Hypothalamus (tissue), 51 donors: ENCODE measurements at places on chromosomes 12 and 14.

DNA sequence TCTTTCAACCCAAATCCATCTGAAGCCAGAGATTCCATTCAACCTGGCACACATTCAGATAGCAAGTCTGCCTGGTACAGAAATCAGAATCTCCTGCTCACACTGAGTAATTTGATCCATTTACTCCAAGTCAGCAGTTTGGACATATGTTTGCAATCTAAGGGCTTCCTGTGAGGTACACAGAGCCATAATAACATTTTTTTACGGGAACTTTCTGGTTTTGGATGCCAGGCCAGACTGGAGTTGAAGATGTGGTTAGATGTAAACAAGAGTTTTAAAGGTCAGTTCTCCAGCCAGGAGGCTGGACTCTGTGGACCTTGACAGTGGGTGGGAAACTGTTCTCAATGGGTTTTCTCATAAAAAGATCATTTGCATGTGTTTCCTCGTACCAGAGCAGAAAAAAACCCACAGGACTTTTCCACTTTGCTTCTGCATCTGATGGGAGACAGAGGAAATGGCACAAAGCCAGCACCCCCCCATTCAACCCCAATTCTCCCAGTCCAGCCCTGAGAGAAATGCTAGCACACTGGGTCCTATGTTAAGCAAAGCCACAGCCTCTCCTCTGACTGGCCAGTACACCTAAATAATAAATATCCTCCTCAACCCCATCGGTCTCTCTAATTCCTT lies 17.7 kb upstream of the TSPAN11 start:
- no peak for DNase-seq

- no peak for DNase-seq
These were observed 1.8 kb upstream of the GLIPR1L2 start for GRCh38 chr12:75389061-75389460.

DNA sequence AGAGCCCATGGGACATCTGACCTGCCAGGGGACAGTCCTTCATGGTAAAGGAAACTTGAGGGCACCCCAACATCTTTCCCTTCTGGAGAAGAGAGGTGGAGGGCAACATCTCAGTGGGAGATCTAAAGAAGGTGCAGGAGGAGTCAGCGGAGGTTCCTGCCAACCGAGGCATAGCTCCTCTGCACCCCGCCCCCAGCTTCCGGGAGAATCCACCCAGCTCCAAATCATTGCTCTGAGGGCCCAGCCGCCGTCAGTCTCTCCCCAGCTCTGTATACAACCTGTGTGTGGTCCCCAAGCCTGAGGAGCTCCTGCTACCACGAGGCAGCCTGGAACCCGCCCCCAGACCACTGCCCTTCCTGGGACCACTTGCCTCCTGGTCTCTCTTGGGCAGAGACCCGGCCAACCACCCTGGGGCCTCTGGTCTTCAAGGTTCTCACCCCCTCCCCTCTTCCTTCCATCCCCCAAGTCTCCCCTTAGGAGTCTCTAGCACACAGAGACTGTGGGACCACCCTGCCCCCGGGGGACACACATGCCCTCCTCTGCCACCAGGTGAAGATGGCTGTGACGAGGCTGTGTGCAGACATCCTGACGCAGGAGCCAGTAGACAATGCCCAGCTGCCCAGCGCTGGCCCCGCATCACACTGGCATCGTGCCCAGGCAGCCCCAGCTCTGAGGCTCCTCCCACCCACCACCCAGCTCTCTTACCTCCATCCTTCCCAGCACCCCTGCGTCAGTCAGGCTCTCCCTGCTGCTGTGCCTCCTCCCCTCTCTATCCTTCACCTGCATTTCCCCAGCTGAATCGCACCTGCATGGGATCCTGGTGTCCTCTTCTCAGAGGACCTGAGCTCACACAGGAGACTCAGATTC lies 13.0 kb upstream of the NUDT14 start:
- DNase-seq, result no peak

DNA sequence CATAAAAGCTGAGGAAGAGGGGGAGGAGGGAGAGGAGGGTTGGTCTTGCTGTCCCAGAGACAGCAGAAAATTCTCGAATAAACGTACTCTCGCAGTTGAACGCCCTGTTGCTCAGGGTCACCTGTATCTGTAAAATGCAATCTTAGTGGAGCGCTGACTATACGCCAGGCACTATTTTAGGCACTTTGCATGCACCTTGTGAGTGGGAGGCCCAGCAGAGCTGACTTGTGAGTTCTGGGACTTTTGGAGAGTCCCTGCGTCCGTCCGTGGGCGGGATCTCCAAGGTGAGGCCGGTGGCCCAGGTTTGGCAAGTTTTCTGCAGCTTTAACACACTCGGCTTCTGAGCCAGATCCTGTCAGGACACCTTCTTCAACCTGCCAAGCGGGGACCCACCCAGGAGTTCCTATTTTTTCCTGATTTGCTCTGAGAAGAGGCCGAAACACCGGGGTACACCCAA lies 32.5 kb upstream of the PLEKHG6 start:
- DNase-seq, result no peak

DNA sequence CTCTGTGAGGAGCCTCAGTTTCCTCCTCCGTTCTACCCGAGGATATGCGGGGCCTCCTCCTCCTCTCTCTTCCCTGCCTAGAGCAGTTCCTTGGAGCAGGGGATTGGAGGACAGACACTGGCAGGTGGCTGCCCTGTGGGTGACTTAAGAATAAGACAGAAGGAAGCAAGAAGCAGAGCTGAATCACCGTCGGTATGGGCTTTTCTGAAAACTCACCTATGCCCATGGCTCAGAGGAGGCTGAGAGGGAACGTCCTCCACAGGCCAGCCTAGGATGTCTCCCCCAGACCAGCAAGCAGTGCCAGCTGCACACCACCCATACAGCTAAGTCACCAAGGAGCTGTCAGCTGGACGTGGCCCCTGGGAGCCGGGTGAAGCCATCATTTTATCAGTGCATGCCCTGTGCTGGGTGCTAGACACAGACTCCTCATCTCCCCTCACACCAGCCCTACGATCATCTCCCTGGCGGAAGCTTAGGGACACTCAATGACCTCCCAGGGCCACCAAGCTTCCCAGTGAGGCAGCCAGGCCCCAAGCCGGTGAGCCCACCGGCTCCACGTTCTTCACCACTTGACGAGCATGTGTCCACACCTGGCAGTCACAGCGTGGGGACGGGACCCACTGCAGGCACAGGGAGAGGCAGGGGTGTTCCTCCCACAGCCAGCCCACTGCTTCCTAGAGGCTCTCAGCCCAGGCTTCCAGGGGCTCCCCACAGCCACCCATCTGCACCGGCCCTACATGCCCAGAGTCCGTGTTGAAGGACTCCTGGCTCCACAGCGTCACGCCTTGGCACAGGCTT lies 21.4 kb downstream of the ITPK1 start:
- DNase-seq, result no peak

DNA sequence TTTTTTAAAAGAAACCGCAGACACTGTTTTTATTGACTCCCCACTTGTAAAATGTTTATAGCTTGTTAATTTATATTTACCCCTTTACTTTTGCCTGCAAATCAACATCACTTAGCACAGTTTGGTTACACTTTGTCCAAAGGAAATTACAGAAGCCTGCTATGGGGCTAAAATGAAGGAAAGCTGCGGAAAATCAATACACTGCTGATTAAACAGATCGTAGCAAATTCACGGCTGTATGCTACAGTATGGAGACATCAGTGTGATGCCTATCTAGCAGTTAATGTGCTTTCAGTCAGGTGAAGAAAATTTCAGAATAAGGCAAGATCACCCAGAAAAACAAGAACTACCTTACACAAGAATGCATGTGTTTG lies 110.0 kb downstream of the FOXG1 start:
- DNase-seq, result no peak

DNA sequence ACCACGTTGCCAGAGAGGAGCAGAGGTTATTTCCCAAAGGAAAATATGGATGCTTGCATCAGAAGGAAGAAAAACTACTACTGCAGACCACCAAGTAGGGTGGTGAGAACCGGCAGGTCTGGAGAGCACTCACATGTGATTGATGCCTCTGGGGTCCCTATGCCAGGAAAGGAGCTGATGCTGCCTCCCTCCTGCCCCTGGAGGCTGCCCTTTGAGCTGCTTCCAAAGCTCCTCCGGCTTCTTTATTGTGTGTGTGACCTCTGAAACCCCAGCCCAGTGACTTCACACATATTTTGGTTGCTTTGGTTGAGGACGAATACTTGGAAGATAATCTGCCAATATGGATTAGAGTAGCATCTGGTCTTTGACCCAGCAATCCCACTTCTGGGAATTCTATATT lies 133.4 kb downstream of the AACS start:
- no peak for DNase-seq

GRCh38 chr12:20865873-20866272 lies 55.4 kb downstream of the SLCO1B3 start:
- DNase-seq, result no peak

GRCh38 chr14:29425705-29426482 lies 501.8 kb downstream of the PRKD1 start:
- no peak for DNase-seq

DNA sequence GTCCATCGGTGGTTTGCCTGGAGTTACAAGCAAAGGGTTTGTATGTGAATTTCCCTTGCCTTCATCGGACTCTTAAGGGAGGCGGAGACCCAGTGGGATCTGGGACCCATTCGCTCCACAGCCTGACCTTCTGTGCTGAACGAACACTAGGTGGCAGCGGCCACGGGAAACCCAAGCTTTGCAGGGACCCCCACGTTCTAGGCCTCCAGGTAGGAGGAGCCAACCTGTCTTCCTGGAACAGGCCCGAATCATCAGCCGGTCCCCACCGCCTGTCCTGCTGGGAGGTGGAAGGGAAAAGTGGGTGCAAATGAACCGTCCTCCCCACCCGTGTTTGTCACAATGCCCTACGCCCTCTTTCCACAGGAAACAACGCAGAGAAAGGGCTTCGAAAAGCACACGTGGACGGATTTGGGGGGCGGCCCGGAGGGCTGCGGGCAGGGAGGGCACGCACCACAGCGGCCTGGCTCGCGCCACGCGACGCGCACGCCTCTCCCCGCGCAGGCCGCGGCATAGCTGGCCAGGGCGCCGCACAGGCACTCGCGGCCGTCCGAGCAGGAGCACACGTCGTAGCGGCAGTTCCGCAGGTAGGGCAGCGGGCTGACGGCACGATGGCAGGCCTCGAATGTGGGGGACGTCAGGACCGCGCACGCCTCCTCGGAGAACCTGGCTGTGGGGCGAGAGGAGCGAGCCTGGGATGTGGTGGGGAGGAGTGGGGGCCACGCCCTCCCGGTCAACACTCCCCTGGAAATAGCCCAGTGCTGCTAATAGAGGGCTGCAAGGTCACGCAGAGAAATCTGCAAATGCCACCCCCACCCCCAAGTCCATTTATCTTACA lies 67.8 kb downstream of the VWF start:
- DNase-seq, result no peak

- DNase-seq, result no peak
These were observed 195.7 kb upstream of the BMP4 start for GRCh38 chr14:54152351-54152750.

DNA sequence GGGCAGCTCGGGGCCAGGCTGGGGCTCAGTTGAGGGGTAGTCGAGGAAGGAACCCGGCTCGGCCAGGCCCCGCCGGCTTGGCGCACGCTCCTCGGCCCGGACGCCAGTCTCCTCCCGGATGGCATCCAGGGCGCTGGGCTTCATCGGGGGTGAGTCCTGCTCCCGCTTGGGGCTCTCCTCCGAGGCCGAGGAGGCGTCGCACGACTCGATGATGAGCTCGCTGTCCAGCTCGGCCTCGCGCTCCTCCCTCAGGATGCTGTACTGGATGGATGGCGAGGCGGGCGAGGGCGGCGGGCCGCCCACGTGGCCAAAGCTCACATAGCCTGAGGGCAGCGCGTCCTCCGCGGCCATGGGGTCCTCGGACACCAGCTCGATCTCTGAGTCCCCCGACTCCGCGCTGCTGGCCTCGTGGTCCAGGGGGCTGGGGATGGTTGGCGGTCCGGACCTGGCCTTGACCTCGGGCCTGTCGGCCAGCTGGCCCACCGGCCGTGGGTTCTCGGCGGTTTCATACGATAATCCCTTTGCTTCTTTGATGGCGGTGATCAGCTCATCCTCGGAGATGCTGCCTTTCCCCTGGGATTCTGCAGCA lies 143.4 kb downstream of the RTN1 start:
- DNase-seq, result no peak

GRCh38 chr12:105705765-105706164 lies 375.3 kb downstream of the C12orf75 start:
- peak; percentile 6 for DNase-seq

DNA sequence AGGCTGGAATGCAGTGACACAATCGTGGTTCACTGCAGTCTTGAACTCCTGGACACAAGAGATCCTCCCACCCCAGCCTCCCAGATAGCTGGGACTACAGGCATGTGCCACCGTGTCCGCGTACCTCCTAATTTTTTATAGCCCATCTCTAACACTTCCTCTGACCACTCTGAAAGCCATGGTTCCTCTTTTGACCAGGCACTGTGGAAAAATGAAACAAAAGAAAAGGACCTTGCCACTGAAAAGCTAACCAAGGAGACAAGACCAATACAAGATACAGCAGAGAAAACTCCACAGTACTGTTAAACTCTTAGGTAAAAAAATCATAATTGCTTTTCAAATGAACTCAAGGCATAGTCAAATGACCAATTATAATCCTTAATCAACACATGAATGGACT lies 233.3 kb downstream of the NEDD1 start:
- DNase-seq, result no peak

DNA sequence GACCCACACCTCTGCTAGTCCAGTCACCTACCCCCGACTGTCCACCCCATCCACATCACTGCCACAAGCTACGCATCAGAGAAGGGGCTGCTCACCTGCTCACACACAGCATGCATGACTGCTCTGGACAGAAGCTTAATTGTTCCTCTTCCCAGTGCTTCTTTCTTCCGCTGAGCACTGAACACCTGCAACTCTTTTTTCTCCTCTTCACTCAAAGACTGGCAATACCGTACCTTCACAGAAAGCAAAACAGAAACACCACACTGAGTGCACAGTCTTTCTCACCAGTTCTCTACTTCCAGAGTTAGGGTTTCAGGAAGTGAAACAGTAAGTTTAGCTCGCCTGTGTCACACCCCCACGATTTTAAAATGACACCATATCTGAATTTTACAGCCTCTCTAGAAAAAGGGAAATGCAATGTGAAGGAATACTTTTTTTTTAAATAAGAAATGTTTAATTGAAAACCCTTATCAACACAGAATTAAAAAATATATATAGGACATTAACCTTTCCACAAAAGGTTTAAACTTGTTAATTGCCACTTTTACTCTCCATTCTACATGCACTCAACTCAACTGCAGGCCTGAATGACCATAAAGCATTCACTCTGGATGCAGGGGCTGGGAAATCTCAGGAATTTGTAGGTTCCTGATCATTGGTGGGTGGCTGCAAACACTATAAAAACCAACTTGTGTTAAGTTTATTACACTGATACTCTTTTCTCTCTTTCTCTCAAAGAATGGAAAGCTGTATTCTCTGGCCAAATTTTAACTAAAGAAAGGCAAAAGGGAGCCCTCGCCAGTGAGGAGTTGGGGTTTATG lies 120.0 kb downstream of the PRICKLE1 start:
- DNase-seq, result no peak

DNA sequence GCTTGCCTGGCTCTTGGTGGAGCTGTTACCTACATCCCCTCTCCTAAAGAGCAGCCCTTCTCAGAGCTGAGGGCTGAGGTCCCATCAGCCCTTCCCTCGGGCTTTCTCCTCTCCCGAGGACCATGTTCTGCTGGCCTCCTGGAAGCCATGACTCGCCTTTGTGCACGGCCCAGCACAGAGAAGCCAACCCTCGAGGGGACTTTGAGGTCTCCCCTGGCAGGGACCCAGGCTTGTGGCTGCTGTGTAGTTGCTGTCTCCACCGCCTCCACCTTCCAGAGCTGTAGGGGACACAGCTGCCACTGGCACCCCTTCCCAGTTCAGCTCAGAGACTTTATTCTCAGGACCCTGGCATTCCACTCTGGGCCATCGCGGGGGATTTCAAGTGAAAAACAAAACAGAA lies 22.9 kb upstream of the CCND2 start:
- no peak for DNase-seq
